WERI-Rb-1 (cell line): ENCODE measurements at places on chromosomes 1 and 21.

GRCh38 chr1:245216366-245217115 lies 61.8 kb downstream of the KIF26B start:
- DNase-seq = no peak

GRCh38 chr1:213256438-213257087 lies 205.5 kb downstream of the RPS6KC1 start:
- DNase-seq = no peak

DNA sequence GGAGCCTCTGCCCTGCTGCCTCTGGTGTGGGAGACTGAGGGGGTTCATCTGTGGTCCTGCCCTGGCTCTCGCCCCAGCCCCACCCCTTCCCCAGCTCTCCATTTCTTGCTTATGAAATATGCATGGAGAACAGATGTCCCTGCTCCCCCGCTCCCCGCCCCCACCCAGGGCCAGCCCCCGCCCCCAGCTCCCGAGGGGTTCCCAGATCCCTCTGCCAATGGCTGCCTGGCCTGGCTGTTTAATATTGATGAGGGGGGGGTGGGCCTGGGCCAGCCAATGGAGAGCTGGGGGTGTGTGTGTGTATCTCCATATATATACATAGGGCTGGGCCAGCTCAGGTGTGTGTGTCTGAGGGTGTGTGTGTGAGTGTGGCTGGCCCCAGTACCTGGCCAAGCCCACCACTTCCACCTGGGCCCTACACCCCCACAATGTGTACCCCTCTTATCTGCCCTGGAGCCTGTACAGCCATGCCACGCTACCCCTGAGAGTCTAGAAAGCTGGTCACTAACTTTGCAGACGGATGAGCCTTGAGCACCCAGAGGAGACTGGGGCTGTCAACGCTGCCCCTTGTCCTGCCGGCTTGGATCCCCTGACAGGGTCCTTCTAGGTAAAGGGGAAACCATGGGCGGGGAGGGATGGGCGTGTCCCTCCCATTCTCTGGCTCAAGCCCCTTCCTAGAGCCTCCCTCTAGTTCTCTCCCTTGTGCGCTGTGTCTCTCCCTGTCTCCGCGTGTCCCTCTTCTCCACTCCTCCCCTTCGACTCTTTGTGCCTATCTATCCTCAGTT lies at the start of gene NHLH1:
TSS of gene NHLH1 (plus strand) at position 341 of the 785 bp plus-strand sequence. CDS start 3,661 bp downstream, outside the sequence.
- peak; percentile 88 for DNase-seq

DNA sequence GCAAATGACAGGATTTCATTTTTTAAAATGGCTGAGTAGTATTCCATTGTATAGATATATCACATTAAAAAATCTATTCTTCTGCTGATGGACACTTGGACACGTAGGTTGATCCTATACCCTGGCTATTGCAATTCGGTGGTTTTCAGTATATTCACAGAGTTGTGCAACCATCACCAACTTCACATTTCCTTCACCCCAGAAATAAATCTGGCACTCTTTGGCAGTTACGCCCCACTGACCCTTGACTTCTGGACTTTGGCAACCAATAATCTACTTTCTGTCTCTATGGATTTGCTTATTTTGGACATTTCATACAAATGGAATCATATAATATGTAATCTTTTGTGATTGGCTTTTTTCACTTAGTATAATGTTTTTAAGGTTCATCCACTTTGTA lies 35.9 kb downstream of the MAP3K7CL start:
- DNase-seq = no peak

- no peak for DNase-seq
Measured at GRCh38 chr1:231420299-231420958, 1.7 kb downstream of the EGLN1 start.

GRCh38 chr1:25572708-25573590 lies 29.5 kb downstream of the LDLRAP1 start:
- peak; percentile 85 for DNase-seq

DNA sequence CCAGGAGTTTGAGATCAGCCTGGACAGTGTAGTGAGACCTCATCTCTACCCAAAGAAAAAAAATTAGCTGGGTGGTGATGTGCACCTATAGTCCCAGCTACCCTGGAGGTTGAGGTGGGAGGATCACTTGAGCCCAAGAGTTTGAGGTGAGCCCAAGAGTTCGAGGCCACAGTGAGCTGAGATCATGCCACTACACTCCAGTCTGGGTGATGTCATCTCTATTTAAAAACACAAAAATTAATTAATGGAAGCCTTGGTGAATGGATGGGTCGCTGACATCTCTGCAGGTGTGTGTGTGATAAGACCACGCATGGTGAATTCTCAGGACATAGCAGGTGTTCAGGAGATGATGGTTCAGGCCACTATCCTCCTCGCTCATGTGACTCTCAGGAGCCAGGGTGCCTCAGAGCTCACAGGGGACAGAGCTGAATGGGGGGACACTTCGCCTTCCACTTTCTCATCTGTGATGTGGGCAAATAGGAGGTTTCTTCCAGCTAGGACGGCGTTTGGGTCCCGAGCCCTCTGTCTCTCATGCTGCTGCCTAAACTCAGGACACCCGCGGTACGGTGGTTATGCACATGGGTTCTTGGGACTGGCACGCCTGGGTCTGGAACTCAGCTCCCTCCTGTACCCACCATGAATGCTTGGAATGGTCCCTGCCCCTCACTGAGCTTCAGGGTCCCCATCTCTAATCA lies 113.4 kb upstream of the ZBTB40 start:
- DNase-seq = no peak

GRCh38 chr1:58857680-58858673 lies 74.1 kb upstream of the JUN start:
- DNase-seq = no peak

DNA sequence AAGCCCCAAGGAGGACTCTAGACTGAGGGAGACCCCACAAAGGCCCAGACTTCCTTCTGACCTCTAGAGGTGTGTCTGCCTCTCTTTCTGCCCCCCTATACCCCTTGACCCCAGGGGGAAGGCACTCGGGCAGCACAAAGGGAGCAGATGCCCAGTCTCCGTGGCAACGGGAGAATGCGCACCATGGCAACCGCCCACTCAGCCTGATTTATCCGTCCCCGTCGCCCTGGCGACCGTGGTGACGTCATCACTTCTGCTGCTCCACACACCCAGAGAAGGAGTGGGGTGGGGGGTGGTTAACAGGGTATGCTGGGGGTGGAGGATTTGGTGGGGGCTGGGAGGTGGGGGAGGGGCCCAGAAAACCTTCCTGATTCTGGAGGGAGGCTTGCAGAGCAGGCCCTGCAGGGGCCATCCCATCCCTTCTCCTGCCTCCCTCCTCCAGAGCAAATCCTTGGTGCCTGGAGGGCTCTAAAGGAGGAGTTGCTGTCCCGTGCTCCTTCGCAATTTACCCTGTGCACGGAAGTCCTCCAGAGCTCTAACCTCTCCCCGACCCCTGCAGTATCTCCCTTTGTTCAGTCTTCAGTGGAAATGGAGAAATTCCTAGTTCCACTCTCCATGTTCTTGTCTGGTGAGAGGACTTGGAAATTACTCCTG lies 6.3 kb downstream of the CELF3 start:
- peak; percentile 94 for DNase-seq

DNA sequence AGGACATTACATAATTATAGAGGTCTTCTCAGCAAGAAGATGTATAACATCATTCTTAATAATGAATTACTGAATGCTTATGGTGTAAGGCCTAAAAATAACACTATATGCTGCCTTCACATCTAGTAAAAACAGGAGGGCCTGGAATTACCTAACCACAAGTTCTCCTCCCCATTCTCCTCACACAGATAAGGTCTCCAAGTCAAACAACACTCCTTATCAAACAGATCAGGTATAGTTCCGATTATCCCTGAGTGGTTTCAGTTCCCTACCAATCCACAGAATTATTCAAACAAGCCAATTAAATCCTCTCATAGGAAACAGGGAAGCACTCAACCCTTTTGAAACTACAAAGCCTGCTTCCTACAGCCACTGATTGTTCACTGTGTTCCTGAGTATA lies 4.0 kb upstream of the AGBL4 start:
- no peak for DNase-seq

DNA sequence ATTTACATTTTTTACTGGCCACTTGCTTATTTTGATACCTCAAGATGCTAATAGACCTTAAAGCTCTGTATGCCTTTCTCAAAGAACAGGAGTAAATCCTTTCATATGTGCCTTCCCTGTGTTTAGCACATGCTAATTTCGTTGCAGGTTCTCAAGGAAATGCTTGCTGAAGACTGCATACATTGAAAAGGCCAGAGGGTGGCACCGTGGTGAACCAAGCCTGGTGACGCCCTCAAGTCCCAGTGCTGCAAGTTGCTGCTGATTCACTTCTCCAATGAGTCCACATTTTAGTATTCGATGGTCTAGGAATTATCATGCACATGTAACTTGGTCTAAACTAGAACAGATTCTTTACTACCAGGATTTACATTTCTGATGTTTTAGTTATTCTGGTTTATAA lies 94.1 kb downstream of the CLDN17 start:
- DNase-seq = peak; percentile 70

GRCh38 chr1:81118550-81118949 lies 682.2 kb upstream of the ADGRL2 start:
- DNase-seq = no peak

DNA sequence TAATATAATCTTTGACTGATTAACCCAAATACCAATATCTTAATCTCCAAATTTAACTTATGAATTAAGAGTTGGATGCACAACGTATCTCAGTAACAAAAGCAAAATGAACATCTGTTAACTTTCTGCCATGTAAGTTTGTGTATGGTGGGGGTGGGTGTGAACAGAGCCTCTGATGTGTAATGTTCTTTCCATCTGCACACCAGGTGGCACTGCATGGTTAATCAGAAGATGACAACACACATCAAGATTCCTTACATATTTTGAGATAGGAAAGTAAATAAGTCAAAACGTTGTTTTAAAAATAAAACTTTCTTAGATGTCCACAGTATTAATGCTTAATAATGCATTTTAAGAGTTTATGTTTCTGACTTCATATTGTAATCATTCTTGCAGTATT lies 251.9 kb downstream of the DPYD start:
- peak; percentile 11 for DNase-seq

- DNase-seq = no peak
Measured at GRCh38 chr1:145714524-145715111, 4.7 kb upstream of the CD160 start.

GRCh38 chr1:89670711-89671110 lies 37.8 kb downstream of the LRRC8C start:
- no peak for DNase-seq

DNA sequence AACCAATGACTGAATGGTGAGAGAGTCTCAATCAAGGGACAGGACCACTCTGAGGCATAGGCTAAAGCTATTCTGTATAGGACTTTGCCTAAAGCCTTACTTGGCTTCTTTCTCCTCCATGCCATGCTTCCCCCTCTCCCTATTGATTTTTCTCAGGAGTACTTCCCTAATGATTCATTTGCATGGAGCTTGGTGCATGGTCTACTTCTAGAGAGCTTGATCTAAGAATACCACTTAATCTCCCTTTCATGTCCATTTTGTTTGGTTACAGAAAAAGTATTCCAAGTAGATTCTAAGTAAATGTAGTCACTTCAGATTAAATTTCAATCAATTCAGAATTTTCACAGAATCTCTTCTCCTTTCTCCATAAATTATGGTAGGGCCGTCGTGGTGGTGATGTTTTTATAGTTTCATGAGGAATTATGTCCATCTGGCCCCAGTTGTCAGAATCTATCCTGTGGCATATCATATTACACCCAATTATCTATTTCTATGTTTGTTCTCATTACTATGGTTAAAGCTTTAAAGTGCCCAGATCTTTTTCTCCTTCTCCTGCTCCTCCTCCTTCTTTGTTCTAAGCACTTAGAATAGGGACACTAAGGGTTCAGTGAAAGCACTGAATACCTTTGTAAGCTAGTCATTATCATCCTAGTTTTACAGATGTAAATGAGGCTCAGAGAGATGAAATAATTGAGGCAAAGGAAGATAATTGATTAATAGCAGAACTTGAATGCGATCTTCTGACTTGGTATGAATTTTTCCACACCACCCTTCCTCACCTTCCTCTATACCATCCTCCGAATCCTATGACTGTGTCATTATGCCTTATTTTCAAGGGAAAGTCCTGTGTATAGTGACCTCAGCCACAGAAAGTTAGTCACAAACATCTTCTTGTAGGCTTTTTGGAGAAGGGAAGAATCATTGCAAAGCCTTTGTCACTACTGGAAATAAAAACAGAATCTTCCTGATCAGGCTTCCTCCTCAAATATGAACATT lies 85.6 kb upstream of the ZRANB2 start:
- DNase-seq = no peak

GRCh38 chr21:18460979-18461378 lies 57.4 kb upstream of the TMPRSS15 start:
- no peak for DNase-seq

- no peak for DNase-seq
Measured at GRCh38 chr21:16005996-16006395, 276.2 kb downstream of the USP25 start.

- DNase-seq = peak; percentile 33
Measured at GRCh38 chr1:164735315-164736052, 176.5 kb downstream of the PBX1 start.

- DNase-seq = no peak
Measured at GRCh38 chr1:47564570-47564969, 126.7 kb downstream of the FOXD2 start.
